ENCODE measurements at places on chromosomes 6 and 20.

GRCh38 chr6:4299476-4299875 lies 164.1 kb upstream of the ECI2 start:
- DNase-seq = no peak

DNA sequence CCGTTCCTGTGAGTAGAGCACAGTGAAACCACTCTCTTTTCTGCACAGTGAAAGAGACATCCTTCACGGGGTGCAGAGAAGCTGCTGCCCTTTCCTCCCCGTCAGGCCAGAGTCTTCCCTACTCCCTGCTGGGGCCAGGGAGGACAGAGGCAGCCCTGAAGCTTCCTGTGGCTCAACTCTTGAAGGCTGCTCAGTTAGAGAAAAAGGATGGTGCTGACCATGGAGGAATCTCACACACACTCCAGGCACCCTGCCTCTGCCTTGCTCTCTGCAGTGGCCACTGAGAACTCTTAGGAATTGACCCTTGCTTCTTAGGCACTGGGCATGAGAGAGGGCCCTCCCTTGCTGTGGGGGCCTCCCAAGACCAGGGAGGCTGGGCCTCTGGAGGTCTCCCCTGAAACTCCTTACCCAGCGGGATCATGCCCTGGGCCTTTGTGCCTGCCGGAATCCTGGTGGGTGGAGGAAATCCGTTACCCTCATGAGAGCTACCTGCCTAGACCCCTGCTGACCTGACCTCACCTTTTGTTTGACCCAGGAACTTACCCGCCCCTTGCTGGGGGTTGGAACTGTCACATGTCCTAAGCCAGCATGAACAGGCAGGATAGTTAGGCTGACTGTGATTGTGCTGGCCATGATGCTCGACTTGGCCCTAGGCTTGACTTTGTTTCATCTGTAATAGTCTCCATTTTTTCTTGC lies 65.0 kb upstream of the CD93 start:
- no peak for DNase-seq

- DNase-seq = no peak
Observed at GRCh38 chr20:20548527-20549266, 163.7 kb downstream of the RALGAPA2 start.

- no peak for DNase-seq
Observed at GRCh38 chr6:14750059-14750661, 495.7 kb upstream of the JARID2 start.

Measured in stimulated activated naive B cell treated with anti-CD40 and anti-IgM and Interleukin-4, amounts not matched to agents 10 μg/mL and 1 μg/mL and 100 μg/mL, for 72 hours (primary cell).